ENCODE measurements at places on chromosomes 1 and 21.

- no peak for DNase-seq
These were observed 23.9 kb downstream of the DCAF8 start for GRCh38 chr1:160238408-160238807.

- no peak for DNase-seq
These were observed 2.3 kb upstream of the NENF start for GRCh38 chr1:212430416-212430815.

DNA sequence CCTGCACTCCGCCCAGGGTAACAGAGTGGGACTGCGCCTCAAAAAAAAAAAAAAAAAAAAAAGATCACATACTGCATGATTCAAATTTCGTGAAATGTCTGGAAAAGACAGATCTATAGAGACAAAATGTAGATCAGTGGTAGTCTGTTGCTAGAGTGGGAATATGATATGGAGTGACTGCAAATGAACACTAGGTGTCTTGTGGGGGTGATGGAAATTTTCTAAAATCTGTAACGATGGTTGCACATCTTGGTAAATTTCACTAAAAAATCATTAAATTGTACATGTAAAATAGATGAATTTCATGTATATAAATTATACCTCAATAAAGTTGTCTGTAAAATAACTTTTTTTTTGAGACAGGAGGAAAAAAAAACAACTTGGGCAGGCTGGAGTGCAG is 5.5 kb downstream of the AIDA start:
- DNase-seq, result no peak

DNA sequence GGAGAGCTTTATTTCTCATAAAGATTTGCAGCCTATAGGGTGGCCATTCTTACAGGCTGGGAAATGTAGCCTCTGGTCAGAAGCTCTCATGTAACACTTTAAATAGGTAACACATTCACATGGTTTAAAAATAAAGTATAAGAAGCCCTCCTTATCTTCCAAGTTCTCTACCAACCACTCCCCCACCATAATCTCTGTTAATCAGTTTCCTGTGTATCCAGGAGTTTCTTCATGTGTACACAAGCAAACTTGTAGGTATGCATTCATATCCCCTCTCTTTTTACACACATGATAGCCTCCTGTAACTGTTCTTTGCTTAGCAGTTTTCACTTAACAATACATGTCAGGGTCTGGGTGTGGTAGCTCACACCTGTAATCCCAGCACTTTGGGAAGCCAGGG is 4.9 kb upstream of the STMN1 start:
- no peak for DNase-seq

DNA sequence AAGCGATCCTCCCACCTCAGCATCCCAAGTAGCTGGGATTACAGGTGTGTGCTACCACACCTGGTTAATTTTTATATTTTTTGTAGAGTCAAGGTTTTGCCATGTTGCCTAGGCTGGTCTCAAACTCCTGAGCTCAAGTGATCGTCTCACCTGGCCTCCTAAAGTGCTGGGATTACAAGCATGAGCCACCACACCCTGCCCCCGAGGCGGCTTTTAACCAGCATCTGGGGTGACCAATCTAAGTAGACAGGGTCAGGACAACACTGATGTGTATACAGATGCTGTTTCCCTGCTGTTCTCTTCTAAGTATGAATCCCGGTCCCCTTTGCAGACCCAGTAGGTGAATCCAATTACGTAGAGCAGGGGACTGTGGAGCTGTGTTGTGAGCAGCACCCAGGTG is 23.9 kb downstream of the THAP3 start:
- no peak for DNase-seq

DNA sequence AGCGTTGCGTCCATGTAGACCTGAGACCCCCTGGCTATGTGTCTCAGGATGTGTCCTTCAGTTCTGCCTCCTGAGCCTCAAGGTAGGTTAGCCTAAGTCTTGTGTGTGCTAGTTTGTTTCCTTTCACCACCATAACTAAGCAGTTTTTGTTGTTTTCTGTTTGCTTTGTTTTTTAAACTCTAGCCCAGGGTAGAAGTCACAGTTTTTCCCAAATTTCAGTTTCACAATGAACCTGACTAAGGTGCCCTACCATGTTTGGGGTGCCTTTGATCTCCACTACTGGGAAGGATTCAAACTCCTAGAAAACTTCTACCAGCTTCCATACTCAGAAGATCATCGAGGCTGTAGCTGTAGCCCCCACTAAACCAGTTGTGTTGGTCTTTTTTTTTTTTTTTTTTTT is 14.8 kb upstream of the SMG7 start:
- DNase-seq, result no peak

- no peak for DNase-seq
These were observed 765 bp upstream of the BMP8A start for GRCh38 chr1:39490596-39491145.

DNA sequence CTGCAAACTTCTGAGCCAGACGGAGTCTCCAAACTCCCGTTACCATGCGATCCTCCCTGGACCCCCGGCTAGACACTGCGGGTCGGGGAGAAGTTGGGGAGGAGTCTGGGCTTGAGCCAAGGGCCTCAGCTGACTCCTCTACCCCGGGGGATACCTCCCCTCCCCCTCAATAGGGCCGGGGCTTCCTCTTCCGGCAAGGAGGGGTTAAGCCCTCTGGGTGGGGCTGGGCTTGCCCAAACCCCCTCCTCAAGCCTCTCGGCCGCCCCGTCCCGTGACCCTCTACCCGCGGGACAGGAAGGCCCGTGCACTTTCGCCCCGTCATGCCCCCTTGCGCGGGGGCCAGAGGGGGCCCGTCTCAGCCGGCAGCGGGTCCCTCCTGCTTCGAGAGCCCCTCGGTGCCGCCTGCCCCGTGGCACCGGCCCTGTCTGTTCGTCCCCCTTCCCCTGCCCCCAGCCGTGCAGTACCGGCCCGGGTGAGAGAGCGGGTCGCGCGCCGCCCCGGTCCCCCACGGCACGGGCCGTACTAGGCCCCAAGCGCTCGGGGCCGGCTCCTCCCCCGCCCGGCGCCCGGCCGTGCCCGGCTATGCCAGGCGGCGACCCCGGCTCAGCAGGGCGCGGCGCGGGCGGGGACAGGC is 652 bp downstream of the ARL8A start:
- no peak for DNase-seq

GRCh38 chr1:181482001-181482430 is 1.3 kb upstream of the CACNA1E start:
- no peak for DNase-seq

Measured in GM04503 (cell line).